ENCODE measurements at places on chromosomes 12 and 14.

- no peak for DNase-seq
Observed at GRCh38 chr14:45089813-45090212, 5.9 kb downstream of the PRPF39 start.

GRCh38 chr14:44135972-44136371, 371.1 kb downstream of the FSCB start:
- no peak for DNase-seq

DNA sequence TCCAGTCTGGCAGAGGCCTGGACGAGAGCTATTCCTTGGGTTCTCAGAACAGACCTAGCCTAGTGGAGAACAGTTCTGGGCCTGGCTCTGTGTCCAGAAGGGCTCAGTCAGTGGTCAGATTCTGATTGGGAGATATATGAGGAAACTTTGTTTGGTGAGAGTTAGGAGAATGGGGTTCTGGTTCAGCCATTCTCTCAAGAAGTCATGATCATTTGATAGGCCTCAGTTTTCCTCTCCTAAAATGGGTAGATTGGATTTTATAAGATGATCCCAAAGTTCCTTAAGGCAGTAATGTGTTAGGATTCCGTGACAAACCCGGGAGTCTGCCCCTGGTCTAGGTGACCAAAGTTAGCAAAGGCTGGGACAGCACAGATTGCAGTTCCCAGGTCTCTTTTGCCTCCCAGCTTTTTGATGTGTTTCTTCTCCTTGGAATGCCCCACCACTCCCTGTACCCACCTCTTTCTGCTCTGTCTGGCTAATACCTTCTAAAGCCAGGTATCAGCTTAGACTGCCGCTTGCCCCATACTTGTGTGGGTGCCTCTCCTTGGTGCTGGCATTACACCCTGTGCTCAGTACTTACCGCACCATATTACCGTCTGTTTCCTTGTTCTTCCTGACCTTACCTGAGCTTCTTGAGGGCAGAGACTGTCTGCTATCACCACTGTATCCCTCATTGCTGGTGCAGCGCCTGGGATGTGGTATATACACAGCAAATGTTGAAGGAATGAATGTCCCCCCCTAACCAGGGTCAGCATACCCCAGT, 25.5 kb downstream of the SUSD6 start:
- DNase-seq: no peak

GRCh38 chr12:27864521-27864920, 84.5 kb upstream of the MANSC4 start:
- no peak for DNase-seq

DNA sequence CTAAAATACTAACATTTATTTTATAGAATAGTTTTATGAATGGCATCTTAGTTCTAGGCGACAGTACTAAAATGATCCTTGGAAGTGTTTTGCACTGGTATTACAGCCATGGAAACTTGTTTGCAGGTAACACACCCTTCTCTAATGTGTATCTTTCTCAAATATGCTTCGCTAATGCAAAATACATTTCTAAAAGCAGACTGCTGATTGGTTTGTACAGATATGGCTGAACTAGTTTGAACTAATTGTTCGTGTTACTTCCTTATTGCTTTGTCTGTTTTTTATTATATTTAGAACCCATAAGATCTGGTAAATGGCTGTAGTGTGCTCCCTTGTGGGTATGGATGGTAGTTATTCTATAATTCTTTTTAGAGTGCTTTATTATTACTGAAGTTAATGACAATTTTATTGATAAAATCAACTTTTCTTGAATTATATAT, 53.0 kb downstream of the ATF7IP start:
- DNase-seq: no peak

DNA sequence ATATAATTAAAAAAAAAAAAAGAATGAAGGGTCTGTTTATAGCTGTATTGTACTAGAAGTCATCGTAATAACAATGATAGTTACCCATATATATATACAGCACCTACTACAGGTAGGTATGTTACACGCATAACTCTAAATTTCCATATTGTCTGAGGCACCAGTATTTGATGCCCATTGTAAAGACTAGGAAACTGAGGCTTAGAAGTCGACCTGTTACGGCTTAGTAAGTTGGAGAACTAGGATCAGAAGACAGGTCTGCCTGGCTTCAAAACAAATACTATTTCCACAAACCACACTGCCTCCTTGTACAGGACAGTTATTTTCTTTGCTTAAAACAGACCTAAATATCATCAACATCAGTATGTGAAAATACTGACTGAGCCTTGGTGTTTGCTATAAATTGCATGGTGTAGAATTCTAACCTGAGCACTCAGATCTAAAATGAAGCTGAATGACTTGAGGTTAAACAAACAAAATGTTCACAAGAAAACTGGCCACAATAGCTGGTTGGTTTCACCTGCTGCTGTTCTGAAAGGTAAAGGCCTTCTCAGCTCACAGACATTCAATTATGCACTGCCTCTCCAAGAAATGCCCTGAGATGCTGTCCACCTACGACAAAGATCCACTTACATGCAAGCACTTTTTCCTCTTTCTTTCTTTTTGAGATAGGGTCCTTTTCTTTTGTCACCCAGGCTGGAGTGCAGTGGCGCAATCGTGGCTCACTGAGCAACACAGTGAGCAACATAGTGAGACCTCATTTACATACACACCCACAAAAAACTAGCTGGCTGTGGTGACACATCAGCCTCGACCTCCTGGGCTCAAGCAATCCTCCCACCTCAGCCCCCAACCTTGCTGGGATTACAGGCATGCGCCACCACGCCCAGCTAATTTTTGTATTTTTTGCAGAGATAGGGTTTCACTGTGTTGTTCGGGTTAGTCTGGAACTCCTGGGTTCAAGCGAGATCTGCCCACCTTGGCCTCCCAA, 35.7 kb downstream of the SSH1 start:
- DNase-seq: no peak

DNA sequence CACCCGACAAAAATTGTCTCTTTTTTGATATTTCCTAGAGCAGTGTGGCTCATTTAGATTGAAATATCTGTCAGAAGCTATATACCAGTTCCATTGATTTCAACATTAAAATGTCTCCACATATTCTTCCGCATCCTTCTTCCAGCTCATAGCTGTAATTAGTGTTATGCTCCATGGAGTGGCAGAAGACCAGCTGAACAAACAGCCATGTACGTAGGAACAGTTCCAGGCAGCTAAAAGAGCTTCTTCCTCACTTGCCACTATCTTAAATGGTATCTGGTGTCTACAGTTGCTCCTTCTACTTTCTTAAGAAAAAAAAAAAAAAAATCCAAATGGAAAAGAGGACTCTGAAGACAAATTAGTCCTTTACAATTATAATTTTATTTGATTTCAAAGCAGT, 848.0 kb downstream of the DIO2 start:
- no peak for DNase-seq

DNA sequence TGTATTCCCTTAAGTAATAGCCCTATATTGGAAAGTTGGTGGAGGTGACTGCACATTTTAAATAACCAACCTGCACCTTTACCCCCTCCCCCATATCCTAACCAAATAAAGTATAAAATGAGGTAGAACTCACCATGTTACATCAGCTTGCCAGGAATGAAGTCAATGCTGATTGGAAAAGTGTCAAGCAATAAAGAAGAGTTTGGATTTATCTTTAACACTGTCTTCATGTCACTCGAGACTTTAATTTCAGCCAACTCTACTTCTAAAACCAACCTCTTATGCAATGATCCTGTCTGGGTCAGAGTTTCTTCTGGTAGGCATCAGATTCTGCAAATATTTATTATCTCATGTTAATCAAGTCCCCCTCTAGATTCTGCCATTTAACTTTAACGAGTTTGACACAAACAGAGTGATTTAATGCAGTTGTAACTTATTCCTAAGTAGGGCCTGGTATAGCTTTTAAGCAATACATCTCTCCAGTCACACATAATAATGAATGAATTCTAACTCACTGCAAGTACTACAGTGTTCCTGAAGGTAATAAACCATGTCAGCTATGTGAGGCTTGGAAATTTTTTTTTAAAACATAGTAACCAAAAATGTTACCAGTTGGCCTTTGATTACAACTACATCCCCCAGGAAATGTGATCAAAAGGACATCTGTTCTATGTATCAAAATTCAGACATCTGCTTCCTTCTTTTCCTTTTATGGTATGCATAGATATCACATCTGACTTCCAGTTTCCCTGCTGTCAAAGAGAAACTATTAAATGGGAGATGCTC, 98.7 kb downstream of the ERGIC2 start:
- no peak for DNase-seq

- no peak for DNase-seq
Observed at GRCh38 chr12:98439471-98439951, 75.9 kb upstream of the TMPO start.

DNA sequence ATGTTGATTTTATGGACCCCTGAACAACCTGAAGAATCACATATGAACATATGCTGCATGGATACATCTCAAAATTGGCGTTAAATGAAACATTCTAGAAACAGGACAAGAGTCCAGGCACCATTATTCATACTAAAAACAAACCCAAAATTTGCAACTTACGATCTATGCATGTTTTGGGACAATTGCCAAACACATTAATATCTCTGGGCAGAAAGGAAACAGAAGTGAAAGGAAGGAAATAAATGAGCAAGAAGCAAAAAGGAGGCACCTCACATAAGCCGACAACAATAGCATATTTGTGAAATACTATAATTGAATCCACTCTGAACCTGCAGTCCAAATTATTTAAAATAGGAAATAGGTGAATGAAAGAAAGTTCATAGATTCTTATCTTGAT, 1505.3 kb downstream of the AACS start:
- DNase-seq: no peak

GRCh38 chr14:69822456-69822855, 25.4 kb upstream of the SLC10A1 start:
- no peak for DNase-seq

- DNase-seq: no peak
Observed at GRCh38 chr14:57492859-57493258, 798 bp downstream of the CCDC198 start.

DNA sequence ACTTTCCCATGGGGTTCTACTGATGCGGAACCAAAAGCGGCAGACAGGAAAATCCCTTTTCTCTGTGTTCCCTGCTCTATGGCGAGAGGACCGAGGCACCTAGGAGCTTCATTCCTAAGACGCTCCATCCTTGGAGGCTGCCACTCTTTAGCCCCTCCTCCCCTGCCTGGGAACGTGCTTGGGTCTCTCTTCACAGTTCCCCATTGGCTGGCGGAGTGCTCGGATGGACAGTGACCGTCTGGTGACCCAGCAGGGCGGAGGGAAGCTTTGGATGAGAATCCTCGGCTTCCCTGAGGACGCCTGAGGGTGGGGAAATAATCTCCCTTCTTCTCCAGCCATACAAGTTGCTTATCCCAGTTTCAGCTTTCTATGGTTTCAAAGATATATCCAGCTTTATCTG, 37.3 kb downstream of the KCNA5 start:
- no peak for DNase-seq

DNA sequence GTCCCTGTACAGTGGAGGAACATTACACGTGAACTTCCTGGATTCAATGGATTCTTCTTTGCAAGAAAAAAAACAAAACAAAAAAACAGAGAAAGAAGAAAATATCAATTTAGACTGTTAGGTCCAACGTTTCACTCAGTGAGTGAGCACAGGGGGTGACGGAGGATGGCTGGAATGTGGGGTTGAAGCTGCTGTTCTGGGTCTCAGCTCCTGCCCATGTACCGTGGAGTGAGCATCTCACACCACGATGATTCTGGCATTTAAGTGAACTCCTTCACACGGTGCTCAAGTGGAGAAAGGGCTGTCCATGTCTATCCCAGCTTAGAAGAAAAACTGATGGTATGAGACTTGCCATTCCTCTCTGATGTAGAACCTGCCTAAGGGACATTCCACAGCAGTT, 23.2 kb downstream of the CCND2 start:
- no peak for DNase-seq

GRCh38 chr14:69315301-69315700, 55.3 kb downstream of the GALNT16 start:
- DNase-seq: no peak

GRCh38 chr12:132071830-132072384, 72.2 kb downstream of the DDX51 start:
- no peak for DNase-seq

GRCh38 chr12:43776498-43776897, 17.7 kb downstream of the IRAK4 start:
- DNase-seq: no peak

- no peak for DNase-seq
Observed at GRCh38 chr12:16297521-16297920, 20.0 kb upstream of the SLC15A5 start.

DNA sequence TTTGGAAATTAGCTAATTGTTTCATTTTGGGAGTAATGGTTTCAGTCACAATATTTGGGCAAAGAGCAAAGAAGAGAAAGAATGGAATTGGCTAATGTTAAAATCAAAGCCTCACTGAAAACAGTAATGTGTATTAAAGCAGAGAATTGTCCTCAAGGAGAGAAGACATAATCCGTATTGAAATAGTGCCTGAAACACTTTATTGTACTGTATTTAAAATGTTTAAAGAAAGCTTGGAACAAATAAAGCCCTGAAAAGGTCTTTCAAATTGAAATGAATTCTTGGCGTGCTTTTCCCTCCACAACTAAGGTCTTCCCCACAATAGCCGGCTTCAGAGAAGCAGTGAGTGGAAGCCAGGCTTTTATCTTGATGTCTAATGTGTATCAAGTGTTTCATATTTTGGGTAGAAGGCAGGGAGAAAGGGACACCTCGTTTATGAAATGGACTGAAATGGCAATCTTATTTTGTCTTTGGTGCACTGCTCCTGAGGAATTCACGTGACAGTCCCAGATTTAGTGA, 212.9 kb upstream of the CRY1 start:
- DNase-seq: no peak

DNA sequence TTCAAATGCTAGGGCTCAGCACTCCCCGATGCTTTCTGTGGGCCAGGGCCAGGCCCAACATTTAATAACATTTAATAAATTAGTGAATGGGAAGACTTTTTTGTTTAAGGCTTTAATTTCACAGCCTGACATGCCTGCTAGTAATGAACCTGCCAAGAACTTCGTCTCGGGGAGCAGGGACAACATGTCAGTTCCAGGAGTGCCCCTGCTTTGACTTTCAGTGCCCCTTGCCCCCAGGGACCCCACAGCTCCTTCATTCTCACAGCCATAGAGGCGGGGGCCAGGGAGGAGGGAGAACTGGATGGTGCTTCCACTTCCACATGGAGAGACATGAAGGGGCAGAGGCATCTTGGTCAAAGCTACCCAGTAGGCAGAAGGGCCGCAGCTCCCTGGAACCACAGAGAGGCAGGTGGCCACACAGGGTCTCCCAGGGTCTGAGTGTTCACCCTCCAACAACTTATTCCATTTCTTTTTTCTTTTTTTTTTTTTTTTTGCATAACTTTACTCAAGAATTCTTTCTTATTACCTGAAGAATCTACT, 66.0 kb upstream of the DDX11 start:
- DNase-seq: no peak

DNA sequence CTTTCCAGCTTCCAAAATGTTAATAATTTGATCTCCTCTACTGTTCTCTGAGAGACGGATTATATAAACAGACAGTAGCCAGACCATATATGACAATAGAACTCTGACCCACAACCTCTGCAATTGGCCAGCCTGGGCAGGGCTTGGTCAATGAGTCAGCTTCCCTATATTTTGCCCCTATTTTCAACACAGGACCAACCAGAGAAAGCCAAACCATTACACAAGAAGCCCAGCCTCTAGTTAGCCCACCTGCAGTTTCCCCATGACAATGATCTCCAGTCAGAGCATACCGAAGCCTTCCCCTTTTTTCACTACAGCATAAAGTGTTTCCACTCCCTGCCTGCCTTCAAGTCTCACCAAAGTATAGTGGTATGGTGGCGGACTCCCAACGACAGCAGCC, 7.6 kb upstream of the EXD2 start:
- no peak for DNase-seq

GRCh38 chr12:51898506-51898905, 8.8 kb upstream of the ACVRL1 start:
- DNase-seq: no peak

GRCh38 chr14:22841769-22842168, 5.4 kb downstream of the MMP14 start:
- no peak for DNase-seq

All from cortex of kidney (tissue), 1 donor.